ENCODE measurements at places on chromosomes 3 and 15.
A peak's percentile ranks its signal among the peaks of the same experiment; 100 is the strongest.

GRCh38 chr3:161273589-161274218, 52.6 kb downstream of the NMD3 start:
- peak; percentile 69 for DNase-seq

GRCh38 chr3:124851905-124852304, 35.3 kb downstream of the ITGB5 start:
- no peak for DNase-seq

DNA sequence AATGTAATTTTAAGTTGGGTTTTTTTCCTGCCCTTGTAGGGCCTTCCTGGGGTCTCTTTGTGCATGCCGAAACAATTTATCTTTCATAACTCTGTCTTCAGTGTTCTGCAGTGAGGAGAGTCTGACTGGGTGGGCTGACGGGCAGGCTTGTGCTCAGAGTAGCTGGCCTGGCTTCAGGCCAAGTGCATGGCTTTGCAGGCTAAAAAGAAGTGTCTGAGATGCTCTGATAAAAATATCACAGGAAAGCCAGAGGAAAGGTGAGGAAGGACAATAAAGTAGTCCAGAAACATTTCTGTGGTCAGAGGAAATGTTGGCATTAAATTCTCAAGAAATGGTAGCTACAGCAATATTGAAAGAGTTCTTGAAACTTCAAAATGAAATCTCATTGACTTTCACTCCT, 25.5 kb downstream of the ST3GAL6 start:
- peak; percentile 23 for DNase-seq

DNA sequence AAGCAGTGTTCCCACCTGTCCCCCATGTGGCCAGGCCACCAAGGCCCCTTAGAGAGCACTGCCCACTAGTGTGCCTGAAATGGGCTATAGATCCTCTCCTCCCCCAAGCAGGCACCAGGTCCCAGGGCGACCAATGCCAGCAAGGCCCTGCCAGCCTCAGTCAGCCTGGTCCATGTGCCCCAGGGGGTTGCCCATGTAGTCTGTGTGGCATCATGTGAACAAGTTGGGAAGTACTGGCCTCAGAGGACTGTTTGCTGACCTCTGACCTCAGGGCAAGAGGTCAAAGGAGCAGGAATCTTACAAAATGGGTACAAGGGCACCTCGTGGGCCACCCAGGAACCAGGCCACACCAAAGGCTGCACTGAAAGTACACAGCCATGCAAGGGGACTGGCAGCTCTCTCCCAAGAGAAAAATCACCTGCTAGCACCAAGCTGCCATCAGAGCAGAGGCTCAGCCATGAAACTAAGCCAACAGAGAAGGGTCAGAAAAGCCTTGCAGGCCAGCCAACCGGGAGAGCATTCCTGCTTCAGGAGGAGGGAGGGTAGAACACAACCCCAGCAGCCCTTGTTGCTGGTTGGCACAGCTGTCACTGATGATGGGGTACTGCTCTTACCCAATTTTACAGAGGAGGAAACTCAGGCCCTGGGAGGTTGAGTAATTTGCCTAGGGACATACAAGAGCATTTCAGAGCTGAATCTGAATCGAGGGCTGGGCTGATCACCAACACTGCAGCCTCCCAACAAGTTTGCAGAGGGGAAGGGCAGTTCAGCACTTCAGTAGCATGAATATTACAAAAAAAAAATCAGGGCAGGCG, 5.2 kb upstream of the FURIN start:
- DNase-seq = no peak
